ENCODE measurements at places on chromosomes 5 and 9. TPM values are rescaled to one million over a fixed set of nuclear protein-coding genes. Genes with fewer than 3 reads are reported as not detected.

UBQLN1 gene
- 133 TPM for polyA plus RNA-seq

FOXD4L4 gene
- polyA plus RNA-seq: not detected

SPDL1 gene
- polyA plus RNA-seq: 26.0 TPM

PKD2L2 gene
- not detected for polyA plus RNA-seq

RIGI gene
- polyA plus RNA-seq: 2.5 TPM

FNIP1 gene
- polyA plus RNA-seq: 14.1 TPM

Measured in neural cell (in vitro differentiated cells).